ENCODE measurements at places on chromosomes 3 and 15. TPM values are rescaled to one million over a fixed set of nuclear protein-coding genes. Genes with fewer than 3 reads are reported as not detected.

CAV3 gene
- polyA plus RNA-seq, result not detected

ZNF639 gene
- polyA plus RNA-seq, result 21.5 TPM

ZNF662 gene
- not detected for polyA plus RNA-seq

SH3GL3 gene
- polyA plus RNA-seq, result 0.21 TPM

CXCR6 gene
- not detected for polyA plus RNA-seq

ADAMTS17 gene
- polyA plus RNA-seq, result not detected

KIF9 gene
- polyA plus RNA-seq, result 16.6 TPM

PPP1R14D gene
- polyA plus RNA-seq, result 0.45 TPM

MUC13 gene
- 4.8 TPM for polyA plus RNA-seq

COL8A1 gene
- not detected for polyA plus RNA-seq

GRCh38 chr3:97232393-97233034, 418.1 kb downstream of the EPHA6 start:
- no peak for DNase-seq

GRCh38 chr3:39150803-39151631, 2.4 kb downstream of the CSRNP1 start:
- DNase-seq, result peak; percentile 88

GRCh38 chr3:167929968-167930367, 165.8 kb downstream of the GOLIM4 start:
- DNase-seq, result no peak

- no peak for DNase-seq
Observed at GRCh38 chr3:32820430-32820829, 2.6 kb downstream of the TRIM71 start.

- no peak for DNase-seq
Observed at GRCh38 chr3:72120806-72121778, 336.1 kb upstream of the PROK2 start.

DNA sequence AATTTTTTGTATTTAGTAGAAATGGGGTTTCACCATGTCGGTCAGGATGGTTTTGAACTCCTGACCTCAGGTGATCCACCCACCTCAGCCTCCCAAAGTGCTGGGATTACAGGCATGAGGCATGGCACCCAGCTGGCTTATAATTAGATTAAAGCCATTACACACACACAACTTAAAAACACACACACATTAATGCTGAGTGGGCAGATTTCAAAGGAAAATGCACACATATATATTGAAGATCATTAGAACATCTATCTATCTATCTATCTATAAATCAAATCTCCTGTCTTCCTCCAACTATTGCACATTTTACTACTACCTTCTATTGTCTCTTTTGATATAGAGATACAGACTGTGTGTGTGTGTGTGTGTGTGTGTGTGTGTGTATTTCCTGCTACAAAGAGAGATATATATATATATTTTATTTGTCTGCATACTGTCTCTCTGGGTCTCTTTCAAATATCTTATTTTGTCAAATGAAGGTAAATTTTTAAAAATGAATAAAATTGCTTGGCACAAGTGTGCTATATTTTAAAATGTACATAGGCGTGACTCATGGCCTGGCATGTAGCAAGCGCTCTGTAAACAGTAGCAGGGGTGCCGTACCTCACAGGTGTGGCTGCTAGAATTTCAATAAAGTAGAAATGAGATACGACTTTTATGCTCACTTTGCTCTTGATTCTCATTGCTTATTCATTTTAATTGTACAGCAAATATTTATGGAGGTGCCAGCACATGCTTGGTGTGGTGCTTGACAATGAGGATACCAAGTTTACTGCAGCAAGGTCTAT, 655.8 kb downstream of the AGBL1 start:
- DNase-seq, result no peak

DNA sequence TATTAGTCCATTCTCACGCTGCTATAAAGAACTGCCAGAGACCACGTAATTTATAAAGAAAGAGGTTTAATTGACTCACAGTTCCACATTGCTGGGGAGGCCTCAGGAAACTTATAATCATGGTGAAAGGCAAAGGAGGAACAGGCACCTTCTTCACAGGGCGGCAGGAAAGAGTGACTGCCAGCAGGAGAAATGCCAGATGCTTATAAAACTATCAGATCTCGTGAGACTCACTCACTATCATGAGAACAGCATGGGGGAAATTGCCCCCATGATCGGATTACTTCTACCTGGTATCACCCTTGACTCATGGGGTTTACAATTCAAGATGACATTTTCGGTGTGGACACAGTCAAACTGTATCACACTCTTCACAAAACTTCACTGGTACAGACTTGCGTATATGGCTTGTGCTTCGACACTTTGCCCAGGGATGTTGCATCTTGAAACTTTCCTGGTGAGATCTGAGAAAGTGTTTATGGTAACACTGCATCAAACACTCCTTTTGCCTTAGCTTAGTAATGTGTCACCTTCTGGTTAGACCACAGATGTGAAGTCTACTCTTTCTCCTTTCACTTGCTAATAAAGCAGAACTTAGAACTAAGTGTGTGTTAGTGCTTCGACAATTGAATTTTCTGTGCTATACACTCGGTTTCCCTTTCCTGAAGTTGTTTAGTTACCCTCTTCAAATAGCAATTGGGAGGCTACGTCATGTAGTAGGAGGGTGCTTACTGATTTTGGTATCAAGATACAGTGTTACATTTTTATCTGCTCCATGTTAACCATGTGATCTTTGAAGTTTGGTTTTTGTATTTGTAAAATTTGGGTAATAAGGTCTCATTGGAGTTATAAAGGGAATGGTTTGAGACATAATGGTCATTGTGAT, 185.7 kb downstream of the LPP start:
- no peak for DNase-seq

DNA sequence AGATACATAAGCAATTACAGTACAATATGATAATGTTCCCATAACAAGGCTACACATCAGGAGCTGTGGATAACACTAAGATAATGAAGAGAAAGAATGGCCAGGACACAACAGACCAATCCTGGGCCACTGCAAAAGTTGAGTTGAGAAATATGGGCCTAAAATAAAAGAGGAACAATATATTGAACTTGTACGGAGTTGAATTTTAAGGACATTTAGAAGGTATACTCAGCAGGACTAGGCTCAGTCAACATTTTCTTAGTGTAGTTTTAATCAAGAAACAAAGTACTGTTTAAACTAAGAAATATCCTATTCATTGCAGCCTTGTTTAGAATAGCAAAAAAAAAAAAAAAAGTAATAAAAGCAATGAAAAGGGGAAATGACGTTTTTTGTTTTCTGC, 24.3 kb downstream of the HERC1 start:
- no peak for DNase-seq

GRCh38 chr3:174488527-174488926, 370.6 kb upstream of the NAALADL2 start:
- DNase-seq, result no peak

DNA sequence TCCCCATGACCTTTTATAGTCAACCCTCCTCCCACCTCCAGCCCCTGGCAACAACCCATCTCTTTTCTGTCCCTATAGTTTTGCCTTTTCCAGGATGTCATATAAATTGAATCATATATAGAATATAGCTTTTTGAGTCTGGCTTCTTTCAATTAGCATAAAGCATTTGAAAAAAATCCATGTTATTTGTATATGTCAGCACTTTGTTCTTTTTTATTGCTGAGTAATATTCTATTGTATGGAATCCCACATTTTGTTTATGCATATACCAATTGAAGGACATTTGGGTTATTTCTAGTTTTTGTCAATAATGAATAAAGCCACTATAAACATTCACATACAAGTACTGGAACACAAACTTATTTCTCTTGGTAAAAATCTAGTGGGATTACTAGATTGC, 58.0 kb upstream of the SSR3 start:
- no peak for DNase-seq

GRCh38 chr15:36777926-36778325, 198.5 kb downstream of the CDIN1 start:
- DNase-seq, result no peak

GRCh38 chr3:157418104-157418503, 18.5 kb upstream of the PTX3 start:
- DNase-seq, result no peak

DNA sequence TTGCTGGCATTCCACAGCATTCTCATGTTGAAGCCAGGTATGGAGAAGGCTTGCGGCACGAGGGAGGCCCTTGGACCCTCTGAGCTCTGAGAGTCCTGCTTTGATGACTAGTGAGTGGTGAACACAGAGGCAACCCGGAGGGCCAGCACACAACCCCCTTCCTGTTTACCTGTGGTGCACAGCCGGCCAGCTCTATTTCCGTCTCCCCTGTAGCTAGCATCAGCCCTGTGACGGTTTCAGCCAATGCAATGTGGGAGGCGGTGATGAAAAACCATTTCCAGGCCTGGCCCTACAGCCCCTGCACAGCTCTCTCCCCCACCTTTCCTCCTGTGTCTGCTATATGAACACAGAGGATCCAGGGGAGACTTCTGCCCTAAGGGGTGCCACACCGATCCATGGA, 76.8 kb upstream of the KLHL25 start:
- DNase-seq, result no peak

- no peak for DNase-seq
Observed at GRCh38 chr3:102525624-102526023, 90.8 kb downstream of the ZPLD1 start.

GRCh38 chr3:141471160-141471559, 15.7 kb upstream of the RASA2 start:
- no peak for DNase-seq

DNA sequence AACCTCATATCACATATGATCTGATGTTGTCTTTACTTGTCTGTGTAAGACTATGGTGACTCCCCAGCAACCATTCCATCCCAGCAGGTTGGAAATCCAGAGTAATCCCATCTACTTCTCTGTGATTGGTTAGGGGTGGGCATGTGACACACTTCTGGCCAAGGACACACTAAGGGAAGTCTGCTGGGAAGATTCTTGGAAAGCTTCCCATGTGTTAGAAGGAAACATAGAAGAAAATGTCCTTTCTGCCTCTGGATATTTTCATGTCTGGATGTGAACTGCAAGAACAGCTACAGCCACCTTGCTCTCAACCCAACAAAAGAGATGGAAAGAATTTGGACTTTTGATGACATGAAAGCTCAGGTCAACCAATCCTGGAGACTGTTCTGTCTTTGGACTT, 2.6 kb upstream of the UBE2Q2 start:
- peak; percentile 71 for DNase-seq

GRCh38 chr3:151203051-151203420, at the start of gene GPR171:
Gene GPR171, minus strand, starts transcription at chr3:151203216. Its CDS starts 3,830 bp downstream, at chr3:151199386.
- DNase-seq, result no peak

- DNase-seq, result no peak
Observed at GRCh38 chr15:34944936-34945335, 24.6 kb downstream of the AQR start.

DNA sequence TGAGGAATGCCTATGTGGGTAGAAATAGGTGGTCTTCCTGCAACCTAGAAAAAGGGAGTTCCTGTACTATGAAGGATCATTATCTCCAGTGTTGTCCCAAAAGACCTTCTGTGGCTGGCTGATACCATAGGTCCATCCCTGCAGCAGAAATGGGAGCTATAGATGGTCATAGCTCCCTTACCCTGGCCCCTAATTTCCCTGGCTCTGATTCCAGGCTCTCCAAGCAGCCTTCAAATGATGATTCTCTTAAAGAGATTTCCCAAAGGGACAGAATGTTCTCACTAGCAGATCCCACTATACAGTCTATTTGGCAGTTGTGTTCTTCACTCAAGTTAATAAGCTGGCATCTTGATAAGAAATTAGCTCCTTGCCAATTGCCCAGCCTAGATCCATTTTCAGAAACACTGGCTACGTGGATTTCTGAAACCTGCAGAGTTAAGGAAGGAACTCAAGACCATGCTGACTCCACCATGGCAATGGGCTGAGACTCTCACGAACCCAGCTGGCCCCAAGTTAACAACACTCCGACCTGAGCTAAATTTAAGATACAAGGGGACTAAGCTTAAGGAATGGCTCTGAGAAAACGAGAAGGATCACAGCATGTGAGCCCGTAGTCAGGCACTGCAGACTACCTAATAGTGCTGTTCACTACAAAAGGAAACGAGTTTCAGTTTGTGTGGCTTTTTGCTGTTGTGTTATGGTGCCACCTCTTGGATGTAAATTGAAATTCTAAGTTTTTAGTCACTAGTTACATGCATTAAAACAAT, 11.4 kb downstream of the C15orf40 start:
- peak; percentile 69 for DNase-seq

DNA sequence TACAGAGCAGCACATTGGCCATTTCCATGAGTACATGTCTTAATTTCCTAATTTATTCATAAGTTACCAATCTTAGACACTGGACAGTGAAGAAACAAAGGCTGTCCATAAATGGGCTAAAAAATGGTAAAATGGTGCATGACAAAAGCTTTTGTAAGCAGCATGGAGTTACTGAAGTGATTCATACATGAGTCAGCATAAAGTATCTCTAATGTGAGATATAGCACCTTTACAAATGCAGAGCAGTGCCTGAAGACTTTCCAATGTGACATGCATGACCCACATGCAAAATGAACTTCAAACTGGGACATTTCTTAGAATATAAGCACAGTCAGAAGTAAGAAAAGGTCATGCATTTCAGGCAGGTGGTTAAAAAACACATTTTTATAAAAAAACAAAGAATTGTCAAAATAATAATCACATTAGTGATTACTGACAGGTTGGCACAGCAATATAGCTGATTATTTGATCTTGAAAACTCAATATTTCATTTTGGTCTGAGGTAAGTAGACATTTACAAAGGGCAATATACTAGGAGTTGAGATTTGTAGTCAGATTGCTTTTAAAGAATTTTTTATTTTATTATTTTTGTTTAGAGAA, 299.3 kb downstream of the PLCL2 start:
- DNase-seq, result peak; percentile 11

GRCh38 chr15:58331560-58331912, 100.3 kb upstream of the LIPC start:
- no peak for DNase-seq

GRCh38 chr3:98691897-98692296, 71.2 kb upstream of the ST3GAL6 start:
- no peak for DNase-seq

DNA sequence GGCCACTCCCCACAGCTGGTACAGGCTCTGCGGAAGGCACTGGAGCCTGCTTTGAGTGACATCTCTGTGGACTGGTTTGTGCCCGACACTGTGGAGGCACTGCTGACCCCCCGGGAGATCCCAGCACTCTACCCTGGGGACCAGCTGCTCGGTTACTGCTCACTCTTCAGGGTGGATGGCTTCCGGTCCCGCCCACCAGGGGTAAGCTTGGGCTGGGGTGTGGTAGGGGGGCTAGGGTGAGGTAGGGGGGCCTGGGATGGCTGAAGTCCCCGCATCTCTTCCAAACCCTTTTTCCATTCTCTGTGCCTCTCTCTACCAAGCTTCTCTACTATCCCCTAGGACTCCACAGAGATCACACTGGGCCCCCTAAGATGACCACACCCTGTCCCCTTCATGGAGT, 7.8 kb downstream of the VWA5B2 start:
- no peak for DNase-seq

DNA sequence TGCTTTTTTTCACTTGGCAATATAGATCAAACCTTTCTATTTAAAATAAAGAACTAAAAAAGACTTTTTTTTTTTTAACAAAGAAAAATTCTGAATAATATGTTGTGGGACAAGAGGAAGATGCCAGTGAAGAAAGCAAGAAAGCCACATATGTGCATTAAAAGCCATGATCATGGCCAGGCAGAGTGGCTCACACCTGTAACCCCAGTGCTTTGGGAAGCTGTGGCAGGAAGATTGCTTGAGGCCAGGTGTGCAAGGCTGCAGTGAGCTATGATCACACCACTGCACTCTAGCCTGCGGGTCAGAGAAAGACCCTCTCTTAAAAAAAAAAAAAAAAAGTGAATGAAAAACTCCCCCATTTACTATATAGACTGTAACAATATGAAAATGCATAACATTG, 23.9 kb downstream of the C2CD4B start:
- DNase-seq, result no peak

Measured in A549 (cell line).